ENCODE measurements at places on chromosomes 12 and 14.
A peak's percentile ranks its signal among the peaks of the same experiment; 100 is the strongest.

DNA sequence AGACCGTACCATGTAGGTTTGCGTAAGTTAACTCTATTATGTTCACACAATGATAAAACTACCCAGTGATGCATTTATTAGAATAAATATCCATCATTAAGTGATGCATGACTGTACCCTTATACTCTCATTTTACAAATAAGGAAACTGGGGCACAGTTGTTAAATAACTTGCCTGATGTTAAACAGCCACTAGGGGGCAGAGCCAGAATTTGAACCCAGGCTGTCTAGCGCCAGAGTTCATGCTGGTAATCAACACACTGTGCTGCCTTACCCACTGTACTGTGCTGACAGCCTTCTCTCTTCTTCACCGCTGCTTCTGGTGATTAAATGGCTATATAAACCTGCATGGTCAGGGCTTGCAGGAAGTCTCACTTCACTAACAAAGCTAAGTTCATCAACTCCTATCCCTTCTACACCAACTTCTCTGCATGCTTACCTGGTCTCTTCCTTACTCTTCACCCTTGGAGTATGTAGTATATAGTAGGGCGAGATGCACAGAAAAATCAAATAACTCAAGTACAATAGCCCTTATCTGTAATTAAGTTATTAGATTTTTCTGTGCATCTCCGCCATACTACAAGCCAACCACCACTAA is 43.6 kb upstream of the APPL2 start:
- DNase-seq, result peak; percentile 68

DNA sequence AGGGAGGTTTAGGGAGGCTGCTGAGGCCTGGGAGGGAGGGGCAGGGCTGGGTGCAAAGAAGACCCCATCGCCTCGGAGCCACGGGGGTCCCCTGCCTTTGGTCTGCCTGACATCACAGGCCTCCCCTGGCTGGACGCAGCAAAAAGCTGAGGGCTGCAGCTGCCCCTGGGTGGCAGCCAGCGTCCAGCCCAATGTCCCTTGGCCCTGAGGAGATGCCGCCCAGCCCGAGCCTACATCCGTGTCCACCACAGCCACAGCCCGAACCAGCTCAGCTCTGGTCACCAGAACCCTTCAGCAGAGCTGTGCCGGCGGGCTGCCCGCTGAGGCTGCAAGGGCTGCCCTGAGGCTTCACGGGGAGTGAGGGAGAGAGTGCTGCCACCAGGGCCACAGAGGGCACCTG is 1.9 kb downstream of the NUDT14 start:
- no peak for DNase-seq

GRCh38 chr14:67331368-67332125 is 28.1 kb downstream of the ATP6V1D start:
- peak; percentile 3 for DNase-seq

DNA sequence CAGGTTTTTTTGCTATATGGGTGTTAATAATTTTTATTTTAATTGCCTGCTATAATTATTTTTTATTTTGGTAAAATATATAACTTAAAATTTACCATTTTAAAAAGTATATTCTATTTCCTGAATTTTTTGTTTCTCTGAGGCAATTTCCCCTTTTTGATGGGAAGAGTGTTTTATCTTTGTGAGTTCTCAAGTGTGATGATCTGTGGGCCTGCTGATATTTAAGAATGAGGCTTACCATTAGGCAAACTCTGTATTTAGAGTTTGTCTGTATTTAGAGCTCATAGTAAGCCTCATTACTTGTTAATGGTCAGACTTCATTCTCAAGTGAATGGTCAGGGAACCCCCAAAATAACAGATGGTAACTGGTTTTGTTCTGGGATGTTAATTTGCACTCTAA is 48.0 kb downstream of the WNK1 start:
- DNase-seq, result no peak

DNA sequence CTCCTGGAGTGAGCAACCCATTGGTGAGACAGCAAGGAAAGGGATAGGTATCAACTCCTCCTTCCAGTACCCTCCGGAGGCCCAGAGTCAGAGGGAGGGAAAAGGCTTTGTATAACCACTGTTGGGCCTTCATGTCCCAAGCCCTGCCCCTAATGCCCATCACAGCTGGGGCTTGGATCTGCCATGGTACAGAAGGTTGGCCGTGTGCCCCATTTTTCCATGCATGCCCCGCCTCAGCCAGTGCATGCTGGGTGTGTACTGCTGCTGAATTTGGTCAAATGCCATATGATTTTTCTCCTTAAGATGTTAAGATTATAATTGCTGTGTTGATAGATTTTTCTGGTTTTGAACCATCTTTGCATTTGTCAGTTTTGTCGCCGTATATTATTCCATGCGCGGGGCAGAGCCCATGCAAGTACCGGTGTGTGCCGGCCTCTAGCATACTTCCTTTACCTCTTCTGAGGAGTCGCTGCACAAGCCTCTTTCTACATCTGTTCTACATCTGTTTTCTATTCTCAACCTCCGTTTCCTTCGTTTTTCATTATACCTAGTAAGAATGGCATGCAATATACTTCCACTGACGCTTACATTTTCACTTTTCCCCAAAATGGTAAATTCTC is 26.6 kb downstream of the PPP2R5C start:
- DNase-seq, result no peak

- peak; percentile 48 for DNase-seq
Measured at GRCh38 chr14:22303589-22304195, 285.3 kb downstream of the DAD1 start.

DNA sequence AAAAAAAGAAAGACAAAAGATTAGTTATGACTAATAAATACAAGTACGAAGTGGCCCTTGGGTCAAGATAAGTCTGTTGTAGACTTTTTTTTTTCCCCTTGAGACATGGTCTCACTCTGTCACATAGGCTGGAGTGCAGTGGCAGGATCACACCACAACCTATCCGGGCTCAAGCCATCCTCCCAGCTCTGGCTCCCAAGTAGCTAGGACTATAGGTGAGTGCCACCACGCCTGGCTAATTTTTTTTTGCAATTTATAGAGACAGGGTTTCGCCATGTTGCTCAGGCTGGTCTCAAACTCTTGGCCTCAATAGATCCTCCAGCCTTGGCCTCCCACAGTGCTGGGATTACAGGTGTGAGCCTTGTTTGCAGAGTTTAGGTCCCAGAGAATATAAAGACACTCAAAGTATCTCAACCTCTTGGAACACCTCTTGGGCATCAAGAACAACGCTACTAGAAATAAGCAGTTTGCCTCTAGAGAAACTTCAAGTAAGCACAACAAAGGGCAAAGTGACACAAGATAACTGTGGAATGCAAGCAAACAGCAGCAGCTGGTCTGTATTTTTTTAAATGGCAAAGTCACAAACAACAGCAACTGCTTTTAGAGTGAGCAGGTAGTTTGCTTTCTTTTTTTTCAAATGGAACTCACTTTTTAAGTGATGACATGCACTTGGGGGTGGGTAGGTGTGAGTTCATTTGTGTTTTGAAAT is 3.9 kb upstream of the MDM2 start:
- DNase-seq, result no peak

GRCh38 chr12:39931857-39932256 is 174.0 kb downstream of the SLC2A13 start:
- DNase-seq, result peak; percentile 30

DNA sequence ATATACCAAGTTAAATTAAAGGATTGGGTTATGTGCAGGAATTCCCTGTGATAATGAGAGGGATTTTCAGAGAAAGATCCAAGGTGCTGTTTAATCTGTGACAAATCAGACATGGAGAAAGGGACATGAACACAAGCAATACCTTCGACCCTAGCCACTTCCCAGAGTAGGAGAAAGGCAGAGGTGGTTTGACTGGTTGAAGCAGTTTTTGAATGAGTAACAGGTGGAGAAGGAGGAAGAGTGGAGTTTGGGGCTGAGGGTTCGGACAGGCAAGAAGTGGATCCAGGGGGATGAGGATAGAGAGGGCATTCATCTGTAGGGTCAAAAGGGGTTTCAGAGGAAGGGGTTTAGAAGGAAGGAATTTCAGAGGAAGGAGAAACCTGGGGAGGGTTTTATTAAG is 27.4 kb upstream of the A2M start:
- DNase-seq, result no peak

- DNase-seq, result no peak
Measured at GRCh38 chr14:88482524-88482923, 72.3 kb downstream of the PTPN21 start.

GRCh38 chr12:89695830-89696229 is 12.8 kb downstream of the ATP2B1 start:
- no peak for DNase-seq

GRCh38 chr12:7431993-7432685 is 11.8 kb downstream of the CD163L1 start:
- no peak for DNase-seq

DNA sequence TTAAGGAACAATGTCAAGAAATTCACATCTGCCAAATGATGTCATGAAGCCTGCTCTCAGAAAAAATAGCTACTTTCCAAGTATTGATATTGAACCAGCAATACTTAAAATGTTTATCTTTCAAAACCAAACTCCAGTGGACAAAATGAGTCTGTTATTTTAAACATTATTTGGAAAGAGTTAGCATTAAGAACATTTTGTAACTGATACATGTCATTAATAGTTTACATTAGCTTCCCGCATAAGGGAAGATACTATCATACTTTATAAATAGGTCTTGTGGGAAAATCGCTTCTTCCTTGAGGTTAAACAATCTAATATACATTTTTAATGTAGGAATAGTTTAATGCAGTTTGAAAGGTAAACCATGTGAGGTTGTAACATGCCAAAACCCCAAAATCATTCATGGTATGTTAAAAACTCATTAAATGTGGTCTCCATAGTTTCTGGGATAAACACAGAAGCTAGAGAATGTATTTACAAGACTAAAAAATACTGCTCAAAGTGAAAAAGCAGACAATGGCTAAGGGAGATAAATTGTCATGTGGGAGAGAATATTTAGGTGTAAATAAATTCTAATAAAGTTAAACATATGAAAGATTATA is 73.4 kb upstream of the ATP2B1 start:
- no peak for DNase-seq

GRCh38 chr12:118032188-118032587 is 15.7 kb downstream of the RFC5 start:
- no peak for DNase-seq

All from cardiac fibroblast (primary cell).